ENCODE measurements at places on chromosomes 3 and 15. TPM values are rescaled to one million over a fixed set of nuclear protein-coding genes. Genes with fewer than 3 reads are reported as not detected.

GRCh38 chr3:36891701-36892160 is 53.1 kb downstream of the TRANK1 start:
- no peaks in the 10 kb centered on the region for H3K36me3 ChIP-seq
- H3K4me1 ChIP-seq = peaks cover 62% of the 10 kb centered on the region

DNA sequence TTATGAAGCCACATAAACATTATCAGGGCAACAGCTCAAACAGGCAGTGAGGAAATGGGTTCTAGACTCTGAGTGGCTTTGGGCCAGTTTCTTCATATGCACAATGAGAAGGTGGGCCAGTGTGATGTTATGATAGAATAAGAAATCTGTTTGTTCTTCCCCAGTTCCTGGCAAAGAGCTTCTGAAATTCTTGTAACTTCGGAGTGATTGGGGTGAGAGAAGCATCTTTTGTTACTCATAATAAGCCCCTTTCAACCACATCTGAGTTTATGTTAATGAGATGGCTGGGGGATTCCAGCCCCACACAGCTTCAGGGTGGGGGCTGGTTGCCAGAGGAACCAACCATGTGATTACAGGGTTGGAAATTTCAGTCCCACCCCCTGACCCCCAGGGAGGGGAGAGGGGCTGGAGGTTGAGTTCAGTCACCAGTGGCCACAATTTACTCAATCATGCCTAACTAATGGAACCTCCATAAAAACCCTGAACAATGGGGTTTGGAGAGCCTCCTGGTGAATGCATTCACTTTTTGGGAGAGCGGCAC is 57.0 kb upstream of the FRMD4B start:
- no peak overlapping the region for H3K27ac ChIP-seq
- H3K27me3 ChIP-seq = no peaks in the 10 kb centered on the region
- H3K4me1 ChIP-seq = peaks cover 6% of the 10 kb centered on the region
- H3K36me3 ChIP-seq = no peaks in the 10 kb centered on the region

- H3K27ac ChIP-seq = no peak overlapping the region
- H3K36me3 ChIP-seq = no peaks in the 10 kb centered on the region
- H3K4me1 ChIP-seq = no peaks in the 10 kb centered on the region
- H3K27me3 ChIP-seq = no peaks in the 10 kb centered on the region
- DNase-seq = no peak
Observed at GRCh38 chr3:80238152-80238551, 470.4 kb upstream of the ROBO1 start.

- peaks cover 8% of the 10 kb centered on the region for H3K27me3 ChIP-seq
- H3K36me3 ChIP-seq = no peaks in the 10 kb centered on the region
- no peak overlapping the region for H3K27ac ChIP-seq
- no peak overlapping the region for H3K4me3 ChIP-seq
- no peak for DNase-seq
Observed at GRCh38 chr3:126208182-126208581, 27.8 kb upstream of the ALDH1L1 start.

DNA sequence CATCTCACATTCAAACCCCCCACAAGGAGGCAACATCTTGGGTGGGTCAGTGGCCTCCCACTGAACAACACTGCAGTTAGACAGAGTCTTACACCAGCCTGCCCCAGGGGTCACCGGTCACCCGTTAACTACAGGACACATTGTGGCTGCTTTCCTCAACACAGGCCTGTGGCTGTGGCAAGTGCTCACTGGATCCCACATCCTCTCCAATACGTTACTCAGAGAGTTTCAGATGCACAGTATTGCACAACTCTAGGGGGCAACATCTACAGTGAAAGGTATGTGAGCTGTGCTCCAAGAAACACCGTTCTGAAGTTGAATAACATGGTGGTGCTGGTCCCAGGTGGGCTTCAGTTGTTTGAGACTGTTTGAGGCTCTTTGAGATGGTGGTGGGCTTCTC is 41.0 kb downstream of the CTDSPL start:
- H3K27me3 ChIP-seq = no peaks in the 10 kb centered on the region
- H3K27ac ChIP-seq = no peak overlapping the region
- peaks cover 10% of the 10 kb centered on the region for H3K4me1 ChIP-seq
- no peaks in the 10 kb centered on the region for H3K36me3 ChIP-seq
- H3K4me3 ChIP-seq = no peak overlapping the region
- no peak for DNase-seq

- peaks cover 10% of the 10 kb centered on the region for H3K4me1 ChIP-seq
- H3K27ac ChIP-seq = peak overlapping the region; percentile 17
- no peak overlapping the region for H3K4me3 ChIP-seq
Observed at GRCh38 chr15:91871837-91872236, 18.3 kb downstream of the SLCO3A1 start.

- H3K4me3 ChIP-seq = no peak overlapping the region
- H3K4me1 ChIP-seq = no peaks in the 10 kb centered on the region
- peaks cover 16% of the 10 kb centered on the region for H3K27me3 ChIP-seq
- no peak for DNase-seq
Observed at GRCh38 chr3:39499651-39500273, 32.3 kb downstream of the MOBP start.

- H3K4me1 ChIP-seq = peaks cover 84% of the 10 kb centered on the region
- DNase-seq = no peak
- H3K36me3 ChIP-seq = no peaks in the 10 kb centered on the region
- peak overlapping the region; percentile 74 for H3K27ac ChIP-seq
- no peaks in the 10 kb centered on the region for H3K27me3 ChIP-seq
- no peak overlapping the region for H3K4me3 ChIP-seq
Observed at GRCh38 chr15:41926185-41927056, 32.6 kb upstream of the SPTBN5 start.

DNA sequence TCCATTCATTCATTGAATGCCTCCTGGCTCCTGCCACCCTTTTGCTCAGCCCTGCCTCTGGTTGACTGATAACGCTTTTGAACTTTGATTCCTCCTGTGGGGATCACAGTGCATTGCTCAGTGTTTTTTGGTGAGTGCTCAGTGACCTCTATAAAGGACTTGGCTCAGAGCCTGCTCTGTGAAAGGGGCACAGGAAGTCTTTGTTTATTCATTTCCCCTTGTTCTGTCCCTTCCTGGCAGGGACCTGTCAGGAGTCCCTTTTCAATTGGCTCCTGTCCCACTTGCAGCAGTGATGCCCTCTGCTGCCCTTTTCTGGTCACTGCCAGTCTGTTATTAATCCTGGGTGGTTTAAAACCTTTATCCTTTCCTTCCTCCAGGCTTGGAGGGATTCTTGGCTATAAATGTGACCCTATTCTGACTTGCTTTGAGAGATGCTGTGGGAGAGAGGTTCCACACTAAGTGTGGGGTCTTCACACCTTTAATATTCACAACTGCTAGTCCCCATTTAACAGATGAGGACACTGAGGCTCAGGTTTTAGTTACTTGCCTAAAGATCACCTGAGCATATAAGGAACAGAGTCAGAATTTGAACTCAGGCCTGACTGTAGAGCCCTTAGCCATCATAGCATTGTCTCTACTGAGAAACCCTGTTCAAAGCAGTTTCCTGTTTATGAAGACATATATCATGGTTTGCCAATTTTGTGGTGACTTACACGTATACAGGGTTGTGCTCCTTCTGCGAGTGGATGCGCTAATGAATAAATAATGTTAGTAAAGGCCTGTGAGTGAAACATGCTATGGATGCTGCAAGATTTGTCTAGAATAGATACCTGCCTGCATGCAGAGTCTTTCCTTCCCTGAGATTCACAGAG is 23.2 kb upstream of the TATDN2 start:
- peak overlapping the region; percentile 80 for H3K27ac ChIP-seq
- peak; percentile 83 for DNase-seq
- H3K27me3 ChIP-seq = no peaks in the 10 kb centered on the region

MASP1 gene
- 0.43 TPM for total RNA-seq

BFSP2 gene
- 3.0 TPM for total RNA-seq

STARD9 gene
- 27.4 TPM for total RNA-seq
